Bronchial smooth muscle cell (primary cell): ENCODE measurements at places on chromosomes 1 and 21. TPM values are rescaled to one million over a fixed set of nuclear protein-coding genes. Genes with fewer than 3 reads are reported as not detected.

PRDM16 gene
- total RNA-seq, result 0.79 and 1.8 TPM in 2 replicates

GPR161 gene
- total RNA-seq, result 13.7 and 31.5 TPM in 2 replicates

SERBP1 gene
- total RNA-seq, result 160 and 174 TPM in 2 replicates

SLC25A34 gene
- total RNA-seq, result 0.16 and 0.52 TPM in 2 replicates

F5 gene
- not detected in 2 replicates for total RNA-seq

GTF2B gene
- total RNA-seq, result 41.0 and 46.2 TPM in 2 replicates

HPCAL4 gene
- under 0.01 TPM in 1 of 2 replicates, not detected in the other for total RNA-seq

MAP1LC3C gene
- total RNA-seq, result 0.77 and 0.95 TPM in 2 replicates

SH2D5 gene
- total RNA-seq, result 0.69 and 1.3 TPM in 2 replicates

SLC30A10 gene
- 0.32 TPM in 1 of 2 replicates, not detected in the other for total RNA-seq

DTL gene
- total RNA-seq, result 0.17 and 1.4 TPM in 2 replicates

TFF3 gene
- total RNA-seq, result 0.94 and 0.95 TPM in 2 replicates

MMEL1 gene
- total RNA-seq, result 0.16 and 0.26 TPM in 2 replicates

CAMK1G gene
- total RNA-seq, result 0.63 TPM in 1 of 2 replicates, not detected in the other

AIRE gene
- total RNA-seq, result not detected in 2 replicates

S100A3 gene
- 4.3 and 9.6 TPM in 2 replicates for total RNA-seq

OR2T35 gene
- not detected in 2 replicates for total RNA-seq

WRAP73 gene
- 10.7 and 12.6 TPM in 2 replicates for total RNA-seq

CNR2 gene
- not detected in 2 replicates for total RNA-seq

FABP3 gene
- 94.9 and 154 TPM in 2 replicates for total RNA-seq

AGRN gene
- 22.7 and 38.8 TPM in 2 replicates for total RNA-seq
